ENCODE measurements at places on chromosomes 3 and 15.

GRCh38 chr3:25430287-25430934 is 2.3 kb downstream of the RARB start:
- no peak for DNase-seq

GRCh38 chr3:36868614-36869436 is 76.0 kb downstream of the TRANK1 start:
- DNase-seq = peak; percentile 57

- no peak for DNase-seq
Observed at GRCh38 chr15:82371656-82372055, 22.4 kb upstream of the GOLGA6L10 start.

- DNase-seq = no peak
Observed at GRCh38 chr3:73041537-73041936, 19.9 kb upstream of the EBLN2 start.

DNA sequence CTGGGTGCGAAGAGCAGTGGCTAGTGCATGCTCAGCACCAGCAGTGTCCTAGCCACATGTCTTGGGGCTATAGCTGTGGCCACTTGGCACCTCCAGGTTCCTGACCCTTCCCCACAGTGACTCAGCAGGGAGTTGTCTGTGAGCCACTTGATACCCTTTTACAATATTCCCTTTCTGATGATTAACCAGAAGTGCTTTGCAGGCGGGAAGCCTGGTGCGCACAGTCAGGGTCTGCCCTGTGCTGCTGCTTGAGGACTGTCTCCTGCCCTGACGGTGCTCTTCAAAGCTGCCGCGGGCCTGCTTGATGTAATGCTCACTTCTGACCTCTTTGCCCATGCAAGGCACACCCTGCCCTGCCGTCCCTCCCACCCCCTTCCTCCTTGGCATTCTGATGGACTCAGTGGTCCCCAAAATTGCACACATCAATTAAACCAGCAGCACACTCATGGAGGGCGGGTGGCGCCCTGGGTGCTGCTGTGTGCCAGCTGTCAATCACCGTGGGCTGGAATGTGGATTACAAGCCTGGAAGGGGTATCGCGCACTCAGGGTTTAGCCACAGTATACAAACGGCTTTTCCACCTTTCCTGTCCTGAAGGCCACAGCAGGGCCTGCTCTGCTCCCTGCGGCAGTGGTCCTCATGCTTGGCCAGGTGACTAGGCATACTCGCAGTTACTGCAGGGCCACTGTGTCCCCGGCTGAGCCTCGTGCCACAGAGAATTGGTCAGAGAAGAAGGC is 40.9 kb upstream of the PCSK6 start:
- no peak for DNase-seq

Measured in fibroblast of the conjunctiva (primary cell).